ENCODE measurements at places on chromosomes 6 and 20.

GRCh38 chr20:39152126-39152525 lies 190.0 kb downstream of the DHX35 start:
- no peak for DNase-seq

GRCh38 chr6:25094726-25095125 lies 159.0 kb upstream of the RIPOR2 start:
- DNase-seq, result no peak

GRCh38 chr20:19096843-19097242 lies 115.6 kb upstream of the SLC24A3 start:
- DNase-seq, result no peak

GRCh38 chr6:136604928-136605510 lies 54.8 kb upstream of the MAP7 start:
- no peak for DNase-seq

- no peak for DNase-seq
These were observed 74.1 kb upstream of the BTN3A2 start for GRCh38 chr6:26290941-26291340.

DNA sequence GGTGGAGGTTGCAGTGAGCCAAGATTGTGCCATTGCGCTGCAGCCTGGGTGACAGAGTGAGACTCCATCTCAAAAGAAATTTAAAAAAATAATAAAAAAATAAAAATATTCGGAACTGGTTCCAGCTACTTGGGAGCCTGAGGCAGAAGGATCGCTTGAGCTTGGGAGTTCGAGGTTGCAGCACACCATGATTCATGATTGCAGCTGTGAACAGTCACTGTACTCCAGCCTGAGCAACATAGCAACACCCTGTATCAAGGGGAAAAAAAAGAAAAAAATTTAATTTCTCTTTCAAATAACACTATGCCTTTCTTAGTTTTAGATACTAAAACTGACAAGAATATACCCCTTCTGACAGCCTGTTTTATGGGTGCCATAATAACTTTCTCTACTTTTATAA lies 10.5 kb downstream of the KDM1B start:
- no peak for DNase-seq

- no peak for DNase-seq
These were observed 305.5 kb downstream of the FOXC1 start for GRCh38 chr6:1915226-1915625.

- no peak for DNase-seq
These were observed 43.0 kb downstream of the KIF16B start for GRCh38 chr20:16530201-16530681.

DNA sequence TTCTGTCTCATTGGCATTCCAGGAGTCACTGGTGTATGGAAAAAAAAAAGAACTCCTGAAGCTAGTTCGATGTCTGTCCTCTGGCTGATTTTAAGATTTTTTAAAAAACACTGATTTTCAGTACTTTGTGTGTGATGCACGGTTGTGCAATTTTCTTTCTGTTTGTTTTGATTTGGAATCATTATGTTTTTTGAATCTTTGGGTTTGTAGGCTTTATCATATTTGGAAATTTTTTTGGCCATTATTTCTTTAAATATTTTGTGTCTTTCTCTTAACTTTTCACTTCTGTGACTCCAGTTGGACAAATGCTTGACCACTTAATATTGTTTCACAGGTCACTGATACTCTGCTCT lies 327.2 kb downstream of the BCKDHB start:
- DNase-seq, result no peak
